Activated CD4-positive, alpha-beta T cell treated with anti-CD3 and anti-CD28 coated beads, Interleukin-2, amount 10 ng/mL, durations not matched to agents 24 days and 14 days (primary cell): ENCODE measurements at places on chromosomes 3 and 15. TPM values are rescaled to one million over a fixed set of nuclear protein-coding genes. Genes with fewer than 3 reads are reported as not detected.

DNA sequence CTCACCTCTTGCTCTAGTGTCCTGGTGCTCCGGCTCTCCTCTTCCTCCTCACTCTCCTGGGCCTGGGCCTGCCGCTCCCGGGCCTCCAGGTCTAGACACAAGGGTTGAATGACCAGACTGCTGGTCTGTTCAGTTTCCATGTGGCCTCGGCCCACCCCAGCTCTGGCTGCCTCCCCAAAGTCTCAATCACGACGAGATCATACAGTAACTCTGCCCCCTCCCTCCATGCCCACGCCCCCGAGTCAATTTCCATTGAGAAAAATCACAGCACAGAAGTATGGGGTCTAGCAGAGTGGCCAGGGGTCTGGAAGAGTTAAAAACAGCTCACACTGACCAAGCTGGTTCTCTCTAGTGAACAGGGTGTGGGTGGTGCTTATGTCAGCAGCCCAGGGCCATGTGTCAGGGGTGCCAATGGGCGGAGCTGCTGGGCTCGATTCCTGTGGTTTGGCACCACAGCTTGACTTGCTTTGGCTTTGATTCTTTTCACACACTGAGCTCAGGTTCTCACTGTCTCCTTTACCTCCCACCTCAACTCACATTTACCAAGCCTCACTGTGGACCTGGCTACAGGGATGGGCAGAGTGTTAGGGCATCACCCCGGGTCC is 6.9 kb downstream of the C15orf62 start:
- peaks cover 29% of the 10 kb centered on the region for H3K36me3 ChIP-seq
- no peak overlapping the region for H3K27ac ChIP-seq
- no peak overlapping the region for H3K4me3 ChIP-seq
- H3K4me1 ChIP-seq = peaks cover 10% of the 10 kb centered on the region
- peak; percentile 66 for DNase-seq

DNA sequence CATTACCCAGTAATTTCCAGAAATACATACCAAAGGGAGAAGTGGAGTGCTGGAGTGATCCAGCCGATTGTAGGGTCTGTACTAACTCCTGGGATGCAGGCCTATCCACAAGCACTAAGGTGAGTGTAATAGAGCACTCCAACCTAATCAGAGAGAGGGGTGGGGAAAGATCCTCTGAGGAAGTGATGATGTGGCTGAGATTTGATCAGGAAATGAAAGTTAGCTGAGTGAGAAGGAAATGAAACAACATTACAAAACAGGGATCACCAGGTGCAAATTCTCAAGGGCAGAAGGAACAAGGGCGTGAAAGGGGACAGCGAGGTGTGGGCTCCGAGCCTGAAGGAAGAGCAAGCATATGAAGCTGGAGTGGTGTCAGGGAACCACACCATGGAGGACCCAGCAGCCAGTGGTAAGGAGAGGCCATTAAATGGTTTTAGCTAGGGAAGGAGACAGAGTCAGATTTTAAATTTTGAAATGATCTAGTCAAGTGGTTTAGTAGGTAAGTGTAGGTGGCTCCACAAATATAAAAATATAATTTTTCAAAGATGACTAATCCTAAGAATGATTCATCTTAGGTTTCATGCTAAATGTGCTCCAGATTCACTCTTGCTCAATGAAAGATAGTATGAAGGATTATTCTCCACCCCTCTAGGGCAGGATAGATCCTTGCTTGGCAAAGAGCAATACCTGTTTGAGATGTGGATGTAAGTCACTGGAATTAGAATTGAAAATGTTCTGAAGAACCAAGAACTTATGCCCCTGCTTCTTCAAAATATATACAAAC is 348.7 kb downstream of the TBL1XR1 start:
- H3K4me3 ChIP-seq = no peak overlapping the region
- no peak overlapping the region for H3K27ac ChIP-seq
- H3K4me1 ChIP-seq = no peaks in the 10 kb centered on the region
- H3K27me3 ChIP-seq = no peaks in the 10 kb centered on the region
- H3K36me3 ChIP-seq = no peaks in the 10 kb centered on the region

DNA sequence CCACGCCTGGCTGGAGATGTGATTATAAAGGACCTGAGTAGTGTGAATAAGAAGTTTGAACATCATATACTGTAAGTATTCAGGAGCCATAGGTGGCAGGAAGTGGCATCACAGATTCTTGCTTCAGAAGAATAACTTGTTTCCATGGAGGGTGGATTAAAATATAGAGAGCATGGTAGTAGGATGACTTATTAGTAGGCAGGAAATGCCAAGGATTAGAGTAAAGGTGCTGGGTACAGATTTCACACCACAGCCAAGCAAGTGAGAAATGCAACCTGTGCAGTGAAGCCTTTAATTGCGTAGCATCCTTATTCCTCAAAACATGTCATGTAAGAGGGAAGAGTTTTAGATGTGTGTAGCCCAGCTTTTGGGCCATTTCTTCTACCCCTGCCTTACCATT is 30.8 kb downstream of the IFT122 start:
- H3K4me1 ChIP-seq = peaks cover 4% of the 10 kb centered on the region
- H3K4me3 ChIP-seq = no peak overlapping the region
- no peaks in the 10 kb centered on the region for H3K27me3 ChIP-seq
- no peak overlapping the region for H3K27ac ChIP-seq
- H3K36me3 ChIP-seq = peaks cover 12% of the 10 kb centered on the region

SEMA4B gene
- total RNA-seq = 17.5 and 18.9 TPM in 2 replicates

SERPINI1 gene
- total RNA-seq = 0.49 and 0.57 TPM in 2 replicates

CCDC39 gene
- not detected in 2 replicates for total RNA-seq

GRCh38 chr15:71662306-71662705 is 148.0 kb upstream of the NR2E3 start:
- H3K4me1 ChIP-seq = no peaks in the 10 kb centered on the region
- H3K27me3 ChIP-seq = peaks cover 16% of the 10 kb centered on the region
- DNase-seq = no peak
- H3K36me3 ChIP-seq = no peaks in the 10 kb centered on the region
- H3K27ac ChIP-seq = no peak overlapping the region

DNA sequence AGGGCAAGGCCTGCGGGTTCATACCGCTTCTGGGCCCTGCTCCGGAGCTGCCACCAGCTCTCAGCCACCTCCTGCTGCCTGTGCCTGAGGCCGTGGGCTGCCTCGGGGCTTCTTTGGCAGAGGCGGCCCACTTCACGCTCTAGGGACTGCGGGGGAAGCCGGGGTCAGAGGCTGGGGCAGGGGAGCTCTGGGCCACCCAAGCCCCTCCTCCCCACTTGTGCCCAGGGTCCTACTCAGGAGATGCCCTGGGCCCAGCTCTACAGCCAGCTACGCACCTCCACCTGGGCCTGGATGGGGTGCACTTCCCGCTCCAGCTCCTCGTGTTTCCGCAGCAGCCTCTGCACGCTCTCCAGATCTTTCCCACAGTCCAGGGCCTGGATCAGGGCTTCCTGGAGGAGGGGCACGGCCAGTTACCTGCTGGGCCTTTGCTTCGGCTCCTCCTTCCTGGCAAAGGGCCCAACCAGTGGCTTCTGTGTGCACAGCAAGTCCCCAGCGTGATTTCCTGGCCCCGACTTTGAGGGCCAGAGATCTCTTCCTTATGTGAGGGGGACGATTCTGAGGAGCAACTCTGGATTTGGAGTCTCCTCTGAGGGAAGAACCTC is 24.0 kb downstream of the PLA2G4B start:
- H3K27me3 ChIP-seq = no peaks in the 10 kb centered on the region
- H3K4me1 ChIP-seq = peaks cover 7% of the 10 kb centered on the region
- H3K36me3 ChIP-seq = no peaks in the 10 kb centered on the region
- no peak overlapping the region for H3K4me3 ChIP-seq
- H3K27ac ChIP-seq = no peak overlapping the region
- no peak for DNase-seq

GRAMD2A gene
- total RNA-seq = 0.21 TPM in 1 of 2 replicates, not detected in the other

DNA sequence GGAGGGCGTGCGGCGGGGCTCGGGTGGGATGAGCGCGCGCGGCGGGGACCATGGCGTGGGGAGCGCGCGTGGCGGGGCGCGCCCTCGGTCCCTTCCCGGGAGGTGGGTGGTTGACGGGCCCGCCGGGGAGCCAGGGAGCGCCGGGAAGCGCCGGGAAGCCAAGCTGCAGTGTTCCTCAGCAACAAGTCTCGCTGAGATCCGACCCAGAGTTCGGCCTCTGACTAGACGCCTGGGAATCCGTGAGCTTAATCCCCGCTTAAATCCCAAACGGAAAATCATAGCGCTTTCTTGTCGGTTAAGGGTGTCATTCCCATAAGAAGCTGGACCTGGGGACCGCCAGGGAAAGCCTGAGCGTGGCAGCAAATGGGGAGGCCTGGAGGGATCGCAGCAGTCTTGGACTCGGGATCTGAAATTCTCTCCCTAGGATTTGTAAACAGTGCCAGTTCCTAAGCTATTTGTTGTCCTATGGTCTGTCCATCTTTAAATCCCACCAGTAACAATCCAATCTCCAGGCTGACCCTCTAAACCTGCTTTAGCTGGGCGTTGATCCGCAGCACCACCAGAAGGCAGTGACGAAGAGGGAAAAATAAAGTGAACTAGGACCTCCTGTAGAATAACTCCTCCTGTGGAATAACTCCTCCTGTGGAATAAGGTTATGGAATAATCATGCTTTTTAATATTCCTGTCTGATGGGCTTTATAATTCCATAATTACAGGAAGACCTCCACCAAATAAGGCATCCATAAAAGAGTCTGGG is 570 bp upstream of the NEDD4 start:
- H3K36me3 ChIP-seq = peaks cover 3% of the 10 kb centered on the region
- peaks cover 24% of the 10 kb centered on the region for H3K4me1 ChIP-seq
- peaks cover 45% of the 10 kb centered on the region for H3K27me3 ChIP-seq
- H3K27ac ChIP-seq = no peak overlapping the region
- peak overlapping the region; percentile 71 for H3K4me3 ChIP-seq
- DNase-seq = no peak

DNA sequence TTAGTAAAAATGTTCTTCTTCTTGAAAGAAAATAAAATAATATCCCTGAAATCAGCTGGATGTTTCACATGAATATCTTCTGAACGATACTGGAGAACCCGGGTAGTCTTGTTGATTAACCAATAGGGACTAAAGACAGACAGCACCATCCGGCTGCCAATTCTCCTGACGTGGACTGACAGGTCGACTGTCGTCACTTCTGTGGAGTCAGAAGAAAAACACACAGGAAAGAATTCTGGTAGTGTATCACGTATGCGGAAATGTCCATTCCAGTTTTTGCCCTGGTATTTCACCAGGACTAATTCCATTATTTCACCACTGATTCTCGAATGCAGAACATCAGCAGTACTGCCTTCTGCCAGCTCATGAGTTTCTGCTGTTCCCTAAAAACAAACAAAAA is 144.6 kb downstream of the VPS13C start:
- DNase-seq = no peak
- H3K27me3 ChIP-seq = no peaks in the 10 kb centered on the region
- no peak overlapping the region for H3K27ac ChIP-seq
- H3K4me3 ChIP-seq = no peak overlapping the region
- peaks cover 33% of the 10 kb centered on the region for H3K36me3 ChIP-seq
- H3K4me1 ChIP-seq = no peaks in the 10 kb centered on the region

- H3K27ac ChIP-seq = no peak overlapping the region
- no peaks in the 10 kb centered on the region for H3K27me3 ChIP-seq
- peaks cover 55% of the 10 kb centered on the region for H3K4me1 ChIP-seq
- DNase-seq = no peak
These were observed 3.7 kb downstream of the EHD4 start for GRCh38 chr15:41968701-41969100.

- no peak overlapping the region for H3K27ac ChIP-seq
- H3K36me3 ChIP-seq = no peaks in the 10 kb centered on the region
- H3K4me3 ChIP-seq = no peak overlapping the region
- no peak for DNase-seq
- peaks cover 3% of the 10 kb centered on the region for H3K4me1 ChIP-seq
These were observed 9.7 kb upstream of the ARID3B start for GRCh38 chr15:74531144-74531811.

DNA sequence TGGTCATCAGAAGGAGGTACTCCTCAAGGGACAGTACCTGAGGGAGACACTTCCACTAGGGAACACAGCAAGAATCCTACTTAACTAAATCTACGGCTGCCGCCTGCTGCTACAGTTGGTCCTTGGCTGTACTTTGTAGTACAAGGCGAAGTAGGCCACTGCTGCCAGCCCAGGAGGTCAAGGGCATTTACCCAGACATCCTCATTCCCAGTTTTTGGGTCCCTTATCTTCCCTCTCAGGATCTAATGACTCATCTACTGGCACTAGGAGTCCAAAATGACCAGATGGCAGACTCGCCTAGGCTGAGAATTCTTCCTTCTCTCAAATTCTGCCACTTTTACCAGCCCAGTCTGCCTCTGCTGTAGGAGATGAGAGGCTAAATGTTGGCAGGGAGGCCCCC is 27.1 kb upstream of the LAMP3 start:
- no peaks in the 10 kb centered on the region for H3K27me3 ChIP-seq
- no peaks in the 10 kb centered on the region for H3K36me3 ChIP-seq
- no peak overlapping the region for H3K27ac ChIP-seq

SH2D7 gene
- total RNA-seq = not detected in 2 replicates

- H3K27ac ChIP-seq = no peak overlapping the region
- H3K4me3 ChIP-seq = no peak overlapping the region
- DNase-seq = no peak
- no peaks in the 10 kb centered on the region for H3K4me1 ChIP-seq
- peaks cover 3% of the 10 kb centered on the region for H3K27me3 ChIP-seq
These were observed 24.0 kb downstream of the AMOTL2 start for GRCh38 chr3:134350266-134350665.

GOLGA6L7 gene
- not detected in 2 replicates for total RNA-seq

GRCh38 chr3:60126511-60127304 is 1076.9 kb upstream of the CFAP20DC start:
- H3K27me3 ChIP-seq = no peaks in the 10 kb centered on the region
- no peak for DNase-seq
- H3K27ac ChIP-seq = no peak overlapping the region
- peaks cover 4% of the 10 kb centered on the region for H3K36me3 ChIP-seq
- no peaks in the 10 kb centered on the region for H3K4me1 ChIP-seq

GRCh38 chr15:55197362-55197705 is 593 bp upstream of the RSL24D1 start:
- H3K27me3 ChIP-seq = no peaks in the 10 kb centered on the region
- H3K4me1 ChIP-seq = peaks cover 11% of the 10 kb centered on the region
- no peak for DNase-seq
- peaks cover 19% of the 10 kb centered on the region for H3K36me3 ChIP-seq
- H3K27ac ChIP-seq = no peak overlapping the region

DNA sequence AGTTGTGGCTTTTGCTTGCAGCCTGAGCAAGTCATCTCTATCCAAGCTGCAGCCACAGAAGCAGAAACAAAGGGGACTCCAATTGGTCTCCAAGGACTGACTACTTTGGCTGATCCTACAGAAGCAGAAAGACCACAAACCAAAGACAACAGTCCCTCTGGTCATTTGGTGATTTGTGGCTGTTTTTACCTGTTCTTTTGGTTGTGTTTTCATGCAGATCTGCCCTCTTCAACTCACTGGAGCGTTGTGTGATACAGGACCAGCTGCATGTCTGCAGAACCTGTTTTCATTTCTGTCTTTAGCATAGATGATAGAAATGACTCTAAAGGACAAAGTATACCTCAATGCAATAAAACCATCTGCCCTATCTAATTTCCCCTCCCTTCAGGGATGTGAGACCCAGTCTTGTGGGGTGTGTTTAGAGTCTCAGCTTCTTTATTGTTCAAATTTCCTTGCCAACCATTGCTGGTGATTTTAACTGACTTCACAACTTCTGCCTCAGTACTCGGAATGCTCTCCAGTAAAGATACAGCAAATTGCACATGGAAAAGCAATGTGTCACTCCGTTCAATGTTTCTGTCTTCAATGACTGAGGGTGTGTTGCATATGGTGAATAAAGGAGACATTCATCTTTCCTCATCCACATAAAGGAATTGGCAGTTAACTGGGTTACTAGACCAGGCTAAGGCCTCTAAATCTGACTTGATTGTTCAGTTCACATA is 48.9 kb upstream of the SLC7A14 start:
- H3K27me3 ChIP-seq = peaks cover 2% of the 10 kb centered on the region
- no peak overlapping the region for H3K27ac ChIP-seq
- H3K4me1 ChIP-seq = peaks cover 3% of the 10 kb centered on the region
- no peak overlapping the region for H3K4me3 ChIP-seq
- DNase-seq = no peak
- no peaks in the 10 kb centered on the region for H3K36me3 ChIP-seq
